Foreskin keratinocyte (primary cell): ENCODE measurements at places on chromosomes 1 and 21.

DNA sequence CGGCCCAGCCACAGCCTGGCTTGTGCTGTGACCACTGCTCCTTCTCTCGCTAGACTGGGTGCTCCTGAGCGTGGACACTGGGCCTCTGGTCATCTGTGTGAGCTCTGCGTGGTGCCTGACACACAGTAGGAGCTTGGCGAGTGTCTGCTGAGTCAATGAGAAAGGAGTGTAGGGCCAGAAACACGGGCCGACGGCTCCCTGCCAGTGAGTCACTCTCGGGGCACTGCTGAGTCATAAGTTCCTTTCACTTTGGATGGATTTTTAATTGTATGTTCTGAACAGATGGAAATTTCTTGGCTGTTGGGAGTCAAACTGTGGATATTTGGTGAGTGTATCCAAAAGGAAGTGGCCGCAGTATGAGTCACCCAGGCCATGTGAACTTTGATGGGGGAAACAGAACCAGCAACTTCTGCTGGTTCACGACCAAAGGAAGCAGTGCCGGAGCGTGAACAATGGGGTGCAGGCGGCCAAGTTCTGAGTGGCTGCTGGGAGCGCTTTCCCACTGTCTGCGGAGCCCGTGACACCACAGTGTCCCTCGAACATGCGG lies 41.0 kb upstream of the COL18A1 start:
- DNase-seq: peak; percentile 91

- no peak for DNase-seq
Measured at GRCh38 chr1:177969825-177970371, at the start of gene SEC16B. Gene SEC16B, minus strand, starts transcription at chr1:177970058. Its CDS starts 2,077 bp downstream, at chr1:177967981.

DNA sequence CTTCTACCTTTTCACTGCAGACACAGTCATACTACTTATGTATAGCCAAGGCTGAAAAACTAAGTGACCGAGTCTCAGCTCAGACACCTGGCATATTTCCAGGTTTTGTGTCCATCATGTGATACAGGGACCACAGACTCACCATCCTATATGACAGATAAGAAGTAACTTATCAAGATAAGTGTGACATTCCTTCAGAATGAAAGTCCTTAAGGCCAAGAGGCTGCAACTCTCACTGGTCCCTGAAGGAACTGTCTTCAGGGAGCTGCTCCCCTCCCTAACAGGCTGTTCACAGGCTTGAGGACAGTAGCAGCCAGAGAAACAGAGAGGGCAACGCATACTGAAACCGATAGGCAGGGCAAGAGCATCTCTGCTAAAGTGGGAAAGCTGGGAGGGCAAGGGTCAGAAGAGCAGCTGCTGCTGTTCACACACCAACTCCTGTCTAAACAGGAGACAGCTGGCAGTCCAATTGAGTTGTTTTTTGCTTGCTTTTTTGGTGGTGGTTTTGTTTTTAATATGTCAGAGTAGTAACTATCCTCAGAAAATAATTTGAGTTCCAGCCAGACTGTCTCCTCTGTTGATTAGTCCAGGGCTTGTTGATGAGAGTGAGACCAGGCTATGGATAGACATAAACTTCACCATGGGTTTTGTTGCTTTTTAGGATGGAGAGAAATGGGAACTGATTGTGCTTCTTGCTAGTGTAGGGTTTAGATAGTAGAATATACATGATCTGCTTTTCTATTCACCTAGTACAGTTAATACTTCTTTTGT lies 67.7 kb downstream of the MACF1 start:
- no peak for DNase-seq

- DNase-seq: no peak
Measured at GRCh38 chr1:22208268-22208972, 65.5 kb upstream of the WNT4 start.

DNA sequence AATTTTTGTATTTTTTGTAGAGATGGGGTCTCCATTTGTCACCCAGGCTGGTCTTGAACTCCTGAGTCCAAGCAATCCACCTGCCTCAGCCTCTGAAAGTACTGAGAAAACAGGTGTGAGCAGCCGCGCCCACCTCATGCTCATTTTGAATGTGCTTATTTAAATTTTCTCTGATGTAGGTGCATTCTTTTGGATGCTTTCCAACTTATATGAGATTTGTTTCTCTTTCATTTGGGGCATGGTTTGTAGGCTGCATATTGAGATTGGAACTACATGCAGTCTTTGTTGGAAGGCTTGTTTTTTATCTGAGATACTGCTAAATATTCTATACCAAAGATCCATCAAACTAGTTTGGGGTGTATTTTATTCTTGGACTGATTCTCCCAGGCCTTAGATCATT lies 81.0 kb upstream of the IVNS1ABP start:
- no peak for DNase-seq

DNA sequence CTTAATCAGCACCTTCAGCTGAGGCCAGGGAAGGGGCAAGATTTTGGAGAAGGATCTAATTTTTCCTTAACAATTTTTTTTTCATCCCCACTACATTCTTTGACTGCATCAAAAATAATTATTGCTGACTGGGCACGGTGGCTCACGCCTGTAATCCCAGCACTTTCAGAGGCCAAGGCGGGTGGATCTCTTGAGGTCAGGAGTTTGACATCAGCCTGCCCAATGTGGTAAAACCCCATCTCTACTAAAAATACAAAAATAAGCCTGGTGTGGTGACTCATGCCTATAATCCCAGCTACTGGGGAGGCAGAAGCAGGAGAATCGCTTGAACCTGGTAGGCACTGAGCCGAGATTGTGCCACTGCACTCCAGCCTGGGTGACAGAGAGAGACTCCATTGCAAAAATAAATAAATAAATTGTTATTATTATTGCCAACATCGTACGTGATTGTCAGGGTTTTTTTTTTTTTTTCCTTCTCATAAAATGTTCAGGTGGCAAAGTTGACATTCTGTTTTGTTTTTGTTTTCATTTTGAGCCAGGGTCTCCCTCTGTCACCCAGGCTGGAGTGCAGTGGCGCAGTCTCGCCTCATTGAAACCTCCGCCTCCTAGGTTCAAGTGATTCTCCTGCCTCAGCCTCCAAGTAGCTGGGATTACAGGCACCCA lies 37.3 kb upstream of the MORC3 start:
- DNase-seq: no peak

- DNase-seq: peak; percentile 26
Measured at GRCh38 chr1:42957880-42958487, 684 bp downstream of the SLC2A1 start.

- DNase-seq: peak; percentile 35
Measured at GRCh38 chr1:21871943-21872342, 59.9 kb downstream of the LDLRAD2 start.

DNA sequence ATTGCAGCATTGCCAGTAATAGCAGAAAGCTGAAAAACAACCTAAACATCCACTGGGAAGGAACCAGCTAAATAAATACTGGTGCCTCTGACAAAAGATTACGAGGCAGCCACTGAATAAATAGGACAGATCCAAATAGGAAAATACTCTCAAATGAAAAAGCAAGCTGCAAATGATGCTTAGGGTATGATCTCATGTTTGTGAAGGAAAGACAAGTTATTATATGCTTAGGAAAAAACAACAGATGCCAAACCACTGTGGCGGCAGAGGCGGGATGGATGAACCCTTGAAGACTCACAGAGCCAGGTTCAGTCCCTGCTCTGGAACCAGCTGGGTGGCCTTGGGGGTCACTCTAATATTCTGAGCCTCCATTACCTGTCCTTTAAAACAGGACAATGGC lies 41.6 kb downstream of the MATN1 start:
- DNase-seq: no peak

- no peak for DNase-seq
Measured at GRCh38 chr1:46580140-46580903, 23.7 kb downstream of the MKNK1 start.

DNA sequence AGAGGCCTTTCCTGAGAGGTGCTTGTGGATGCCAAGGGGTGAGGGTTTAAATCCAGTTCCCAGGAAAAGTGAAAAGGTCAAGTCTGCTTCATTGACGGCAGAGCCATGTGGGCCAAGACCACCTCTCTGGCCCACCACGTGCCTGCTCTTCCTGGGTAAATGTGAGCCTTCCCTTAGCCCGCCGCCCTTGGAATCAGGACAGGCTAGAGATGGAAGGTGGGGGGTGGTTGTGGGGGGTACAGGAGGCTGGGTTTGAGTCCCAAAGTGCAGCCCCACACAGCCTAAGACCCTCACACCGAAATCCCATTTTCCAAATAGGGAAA lies 104.4 kb downstream of the EPHB2 start:
- DNase-seq: no peak

GRCh38 chr1:51583532-51583931 lies 33.4 kb upstream of the OSBPL9 start:
- no peak for DNase-seq

- no peak for DNase-seq
Measured at GRCh38 chr1:185108321-185108720, 48.4 kb downstream of the TRMT1L start.

- no peak for DNase-seq
Measured at GRCh38 chr1:5811419-5811818, 180.8 kb downstream of the NPHP4 start.

- peak; percentile 89 for DNase-seq
Measured at GRCh38 chr1:85278853-85279314, 2.5 kb upstream of the BCL10 start.

DNA sequence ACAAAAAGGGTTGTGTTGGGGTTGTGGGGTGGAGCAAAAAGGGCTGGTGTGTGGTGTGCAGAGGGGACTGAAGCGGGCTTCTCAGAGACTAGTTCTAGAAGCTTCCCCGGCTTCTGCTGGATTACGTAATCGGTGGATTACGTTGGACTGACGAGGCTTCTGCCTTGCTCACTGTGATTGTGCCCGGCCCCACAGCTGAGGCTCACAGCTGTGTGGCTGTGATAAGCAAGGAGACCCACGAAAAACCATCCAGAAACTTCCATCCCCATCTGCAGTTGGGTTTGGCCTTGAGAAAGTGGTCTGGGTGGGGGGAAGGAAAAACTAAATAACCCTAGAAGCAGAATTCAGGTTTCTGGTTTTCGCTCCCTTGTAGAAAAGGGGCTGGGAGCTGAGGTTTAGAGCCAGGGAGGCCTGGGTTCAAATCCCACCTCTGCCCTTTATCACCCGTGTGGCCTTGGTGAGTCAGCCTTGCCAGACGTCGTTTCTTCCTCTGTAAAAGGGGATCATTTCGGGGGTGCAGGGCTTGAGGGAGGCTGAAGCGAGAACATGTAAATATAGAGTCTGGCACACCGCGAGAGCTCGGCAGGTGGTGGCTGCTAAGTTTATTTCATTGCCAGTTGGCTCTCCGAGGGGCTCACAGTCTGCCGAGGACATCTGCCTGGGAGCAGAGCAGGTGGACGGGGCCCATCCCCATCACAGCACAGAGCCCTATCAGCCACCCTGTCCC lies 30.4 kb upstream of the DISP3 start:
- DNase-seq: no peak

DNA sequence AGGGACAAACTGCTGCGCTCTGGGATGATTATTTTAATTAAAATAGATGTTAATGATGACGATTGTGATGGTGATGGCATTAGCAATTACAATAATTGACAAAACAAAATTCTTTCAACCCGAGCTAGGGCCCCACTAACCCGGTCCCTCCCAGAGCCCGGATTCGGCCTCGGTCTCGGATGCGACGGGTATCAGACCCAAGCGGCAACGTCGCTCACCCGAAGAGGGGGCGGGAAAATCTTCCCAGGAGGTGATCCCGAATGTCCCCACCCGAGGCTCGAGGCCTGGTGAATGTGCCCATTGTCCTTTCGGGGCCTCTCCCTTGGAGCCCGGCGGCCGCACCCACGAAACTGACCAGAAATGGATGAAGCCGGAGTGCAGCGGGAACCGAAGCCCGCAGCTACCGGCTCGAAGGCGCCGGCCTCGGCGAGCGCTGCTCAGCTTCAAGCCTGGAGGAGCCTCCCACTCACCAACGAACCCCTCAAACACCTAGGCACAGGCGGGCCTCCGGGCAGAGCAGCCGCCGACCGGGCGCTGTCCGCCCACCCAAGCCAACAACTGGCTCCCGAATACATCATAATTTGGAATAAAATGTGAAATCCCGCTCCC lies 1.2 kb downstream of the TAL1 start:
- no peak for DNase-seq

GRCh38 chr1:27527890-27528817 lies 38.2 kb upstream of the WASF2 start:
- DNase-seq: no peak

- DNase-seq: no peak
Measured at GRCh38 chr21:29477941-29478340, 179.2 kb downstream of the BACH1 start.

DNA sequence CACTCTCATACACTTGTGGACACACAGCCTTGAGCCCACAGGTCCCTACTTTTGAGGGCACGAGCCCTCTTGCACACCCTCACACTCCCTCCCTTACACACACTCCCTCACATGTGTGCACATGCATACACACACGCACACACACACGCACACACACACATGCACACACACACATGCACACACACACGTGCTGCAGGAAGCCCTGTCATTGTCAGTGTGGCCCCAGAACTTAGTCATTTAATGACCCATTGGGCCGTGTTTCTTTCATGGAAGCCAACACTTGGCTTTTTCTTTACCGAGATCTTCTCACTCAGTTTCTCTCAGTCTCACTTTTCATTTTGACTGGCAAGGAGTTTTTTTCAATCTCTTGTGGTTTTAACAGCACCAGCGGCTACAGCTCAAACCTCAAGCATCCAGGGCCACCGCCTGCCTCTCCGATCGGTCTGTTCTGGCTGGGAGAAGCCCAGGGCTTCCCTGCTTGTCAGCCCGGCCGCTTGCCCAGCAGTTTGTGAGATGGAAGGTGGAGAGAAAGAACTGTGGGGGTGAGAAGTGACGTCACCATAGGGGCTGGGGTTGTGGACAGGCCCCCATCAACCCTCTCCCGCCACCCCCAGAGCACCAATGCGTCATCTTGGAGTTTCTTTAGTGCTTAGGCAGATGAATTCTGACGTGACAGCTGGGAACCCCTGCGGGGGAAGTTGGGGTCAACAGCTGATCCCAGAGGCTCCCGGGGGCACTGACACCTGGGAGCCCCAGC lies 15.8 kb upstream of the TNFRSF8 start:
- DNase-seq: no peak

- DNase-seq: no peak
Measured at GRCh38 chr1:183089025-183089639, 65.9 kb downstream of the LAMC1 start.

DNA sequence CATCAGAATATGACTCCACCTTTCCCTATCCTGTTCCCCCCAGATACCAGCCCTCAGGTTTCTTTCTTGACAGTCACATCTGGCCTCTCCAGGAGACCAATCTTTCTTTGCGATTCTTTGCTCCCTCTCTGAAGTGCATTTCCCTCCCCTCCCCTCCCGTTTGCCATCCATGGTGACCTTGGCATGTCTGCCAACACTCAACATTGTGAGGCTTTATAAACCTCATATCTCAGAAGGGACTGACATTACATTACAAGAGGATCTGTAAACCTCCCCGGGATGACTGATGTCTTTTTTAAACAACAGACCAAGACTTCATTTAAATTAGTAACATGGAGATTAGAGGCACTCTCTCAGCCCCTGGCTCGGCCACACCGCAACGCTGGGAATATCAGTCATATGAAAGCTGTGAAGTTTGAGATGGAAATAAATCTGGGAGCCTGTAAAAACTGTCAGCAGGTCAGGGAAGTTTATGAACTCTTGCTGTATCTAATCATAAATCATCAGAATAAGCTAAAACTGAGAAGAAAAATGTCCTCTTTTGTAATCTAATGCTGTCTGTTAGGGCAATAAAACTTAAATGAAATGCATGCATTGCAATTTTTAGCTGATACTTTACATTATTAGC lies 401.7 kb upstream of the PROX1 start:
- no peak for DNase-seq

GRCh38 chr1:43382027-43382779 lies 7.4 kb downstream of the MED8 start:
- DNase-seq: no peak
